ENCODE measurements at places on chromosomes 5 and 9.

DNA sequence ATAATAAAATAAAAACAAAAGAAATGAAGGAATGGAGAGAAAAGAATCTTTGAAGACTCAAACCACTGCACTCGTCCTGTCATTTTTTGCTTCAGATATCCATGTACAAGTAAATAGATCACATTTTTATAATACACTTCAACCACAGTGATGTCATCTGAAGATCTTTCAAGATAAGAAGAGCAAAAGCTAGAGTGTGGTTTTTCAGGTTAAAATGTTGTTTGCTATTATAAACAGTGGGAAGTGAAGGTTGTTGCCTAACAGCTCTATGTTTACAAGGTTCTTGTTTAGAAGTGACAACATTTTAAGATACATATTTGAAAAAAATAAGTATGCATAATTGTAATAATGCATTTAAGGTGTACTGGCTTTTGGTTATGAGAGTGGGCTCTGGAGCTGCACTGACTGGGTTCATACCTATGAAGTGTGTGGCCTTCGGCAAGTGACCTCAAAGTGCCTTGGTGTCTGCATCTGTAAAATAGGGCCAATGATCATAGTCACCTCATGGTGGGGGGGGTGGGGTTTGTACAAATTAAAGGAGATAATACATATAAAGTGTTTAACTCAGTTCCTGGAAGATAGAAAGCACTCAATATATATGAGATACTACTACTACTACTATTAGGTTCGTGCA is 45.5 kb upstream of the IL7R start:
- DNase-seq: no peak

DNA sequence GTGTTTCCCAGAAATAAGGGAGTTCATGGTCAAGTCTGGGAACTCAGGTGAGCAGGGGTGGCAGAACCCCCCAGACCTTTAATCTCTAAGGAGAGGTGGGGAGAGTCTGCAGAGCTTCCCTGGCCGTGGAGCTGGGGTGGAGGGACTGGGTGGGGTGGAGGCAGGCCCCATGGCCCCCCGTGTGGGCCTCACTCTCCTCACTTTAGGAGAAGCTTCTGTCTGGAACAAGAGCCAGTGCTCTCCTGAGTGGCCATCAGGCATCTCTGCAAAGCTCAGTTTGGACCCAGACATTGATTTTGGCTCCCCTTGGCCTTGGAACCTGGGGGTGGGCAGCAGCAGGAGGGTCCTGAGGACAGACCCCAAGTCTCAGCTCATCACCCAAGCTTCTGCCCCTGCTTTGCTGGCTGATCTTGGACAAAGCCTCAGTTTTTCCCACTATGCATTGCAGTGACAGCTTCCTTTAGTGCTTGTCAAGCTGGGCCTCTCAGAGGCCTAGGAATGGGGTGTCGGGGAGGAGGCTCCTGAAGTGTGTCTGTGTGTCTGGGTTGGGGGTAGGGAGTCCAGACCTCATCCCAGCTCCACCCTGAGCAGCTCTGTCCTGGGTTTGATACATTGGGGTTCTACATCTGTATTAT is 3.5 kb upstream of the GBGT1 start:
- no peak for DNase-seq

- DNase-seq: no peak
These were observed 239.1 kb downstream of the MAN2A1 start for GRCh38 chr5:109928811-109929210.

DNA sequence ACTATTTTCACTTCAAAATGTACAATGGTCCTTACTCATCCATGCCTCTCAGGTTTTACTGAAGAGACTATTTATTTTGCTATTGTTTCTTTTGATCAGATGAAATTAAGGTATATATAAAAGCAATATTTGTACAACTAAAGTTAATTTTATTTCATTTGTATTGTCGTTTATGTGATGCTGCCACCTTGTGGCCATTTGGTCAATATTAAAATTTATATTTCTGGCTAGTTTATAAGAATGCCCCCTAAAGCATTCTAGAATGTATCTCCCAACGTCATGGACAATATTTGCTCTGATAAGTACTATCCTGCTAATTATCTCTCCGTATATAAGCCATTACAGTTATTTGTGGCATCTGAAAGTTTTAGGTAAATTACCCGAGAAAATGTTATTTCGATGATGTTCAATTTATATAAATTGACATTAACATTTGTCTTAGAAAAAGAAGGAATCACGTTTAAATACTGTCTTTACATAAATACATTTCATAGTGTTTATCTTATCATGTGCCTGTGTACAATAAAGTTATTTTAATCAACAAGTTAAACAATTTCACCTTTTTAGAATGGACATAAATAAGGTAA is 680.0 kb downstream of the TAF11L14 start:
- no peak for DNase-seq

- no peak for DNase-seq
These were observed 385.9 kb upstream of the CHD1 start for GRCh38 chr5:99314721-99315120.

DNA sequence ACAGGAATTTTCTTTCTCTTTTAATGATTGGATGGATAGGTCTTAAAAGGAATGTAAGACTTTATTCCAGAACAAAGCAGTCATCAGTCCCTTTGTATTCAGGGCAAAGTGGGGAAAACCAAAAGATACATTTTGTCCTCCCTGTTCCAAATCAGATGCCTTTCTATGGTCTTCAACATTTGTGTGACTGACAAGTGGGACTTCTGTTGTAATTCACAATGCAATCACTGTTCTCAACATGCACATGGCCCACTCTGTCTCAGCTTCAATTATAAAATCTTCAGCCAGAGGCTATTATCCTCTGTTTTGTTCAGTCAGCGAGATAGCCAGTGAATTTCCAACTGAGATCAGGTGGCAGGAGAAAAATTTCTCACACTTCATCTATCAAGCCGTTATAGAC is 95.5 kb upstream of the ERBIN start:
- DNase-seq: no peak

- DNase-seq: peak; percentile 50
These were observed 197.6 kb upstream of the RASA1 start for GRCh38 chr5:87069974-87070608.

- DNase-seq: no peak
These were observed 68.4 kb upstream of the IZUMO3 start for GRCh38 chr9:24614070-24614469.

DNA sequence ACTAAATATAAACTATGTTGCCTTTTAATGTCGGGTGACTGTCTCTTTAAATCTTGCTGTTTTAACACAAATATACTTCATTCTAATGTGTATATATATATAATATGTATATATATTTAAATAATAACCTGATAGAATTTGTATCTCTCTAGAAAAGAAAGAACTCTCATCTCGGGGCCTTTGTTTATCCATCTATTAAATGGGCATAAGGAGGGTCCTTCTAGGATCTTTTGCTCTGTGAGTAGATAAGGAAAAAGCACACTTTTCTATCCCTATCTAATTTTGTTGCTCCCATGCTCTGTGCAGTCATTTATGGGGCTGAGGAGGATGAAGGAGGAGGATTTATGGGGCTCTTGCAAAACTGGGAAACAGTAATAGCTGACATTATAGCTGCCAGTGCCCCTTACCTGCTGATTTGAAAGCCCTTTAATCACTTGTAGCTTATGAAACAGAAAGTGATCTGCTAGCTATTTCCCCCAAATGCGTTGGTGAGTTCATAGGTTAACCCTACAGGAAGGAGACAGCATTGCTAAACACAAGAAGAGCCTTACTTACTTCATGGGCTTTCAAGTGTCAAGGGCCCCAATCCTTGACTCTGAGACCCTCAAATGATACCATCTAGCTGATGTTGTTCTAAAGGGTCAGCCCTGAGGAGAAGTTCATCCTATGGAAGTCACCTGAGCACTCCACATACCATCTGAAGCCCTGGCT is 5.8 kb upstream of the PPARGC1B start:
- DNase-seq: no peak

GRCh38 chr5:156120777-156121176 is 206.2 kb upstream of the SGCD start:
- DNase-seq: no peak

- peak; percentile 56 for DNase-seq
These were observed 112.4 kb downstream of the ISL1 start for GRCh38 chr5:51495672-51496071.

DNA sequence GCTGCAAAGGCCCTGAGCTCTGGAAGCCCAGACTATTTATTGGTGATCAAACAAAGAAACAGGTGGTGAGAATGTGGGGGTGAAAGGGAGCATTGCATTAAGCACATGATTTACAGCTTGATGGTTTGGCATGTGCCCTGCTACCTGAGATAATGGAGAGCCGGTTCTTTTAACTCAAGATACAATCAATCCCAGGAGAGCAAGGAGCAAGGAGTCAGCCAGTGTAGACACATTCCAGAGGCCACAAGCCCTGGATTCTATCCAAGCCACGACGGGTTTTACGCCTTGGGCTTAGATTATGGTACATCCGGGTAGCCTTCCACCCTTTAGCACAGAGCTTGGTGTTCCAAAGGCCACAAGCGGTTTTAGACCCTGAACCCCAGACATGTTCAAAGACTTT is 292.2 kb downstream of the CYLC2 start:
- DNase-seq: no peak

DNA sequence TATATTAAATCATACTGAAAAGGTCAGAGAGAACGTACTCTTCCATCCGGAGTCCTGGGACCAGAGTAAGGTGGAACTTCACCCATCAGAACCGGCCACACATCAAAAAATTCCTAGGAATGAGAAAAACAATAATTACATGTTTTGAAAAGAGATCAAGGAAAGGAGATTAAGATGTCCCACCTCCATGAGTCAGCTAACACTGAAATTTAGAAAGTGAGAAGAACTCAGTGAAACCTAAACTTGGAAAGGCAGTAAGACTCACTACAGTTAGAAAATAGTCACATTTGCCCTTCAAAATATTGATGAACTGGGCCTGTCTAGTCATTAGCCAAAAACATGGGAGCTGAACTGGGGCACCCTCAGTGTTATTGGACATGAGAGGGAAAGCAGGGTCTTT is 23.0 kb downstream of the PDE6A start:
- DNase-seq: no peak

- DNase-seq: no peak
These were observed 11.3 kb downstream of the ANKDD1B start for GRCh38 chr5:75622564-75622963.

DNA sequence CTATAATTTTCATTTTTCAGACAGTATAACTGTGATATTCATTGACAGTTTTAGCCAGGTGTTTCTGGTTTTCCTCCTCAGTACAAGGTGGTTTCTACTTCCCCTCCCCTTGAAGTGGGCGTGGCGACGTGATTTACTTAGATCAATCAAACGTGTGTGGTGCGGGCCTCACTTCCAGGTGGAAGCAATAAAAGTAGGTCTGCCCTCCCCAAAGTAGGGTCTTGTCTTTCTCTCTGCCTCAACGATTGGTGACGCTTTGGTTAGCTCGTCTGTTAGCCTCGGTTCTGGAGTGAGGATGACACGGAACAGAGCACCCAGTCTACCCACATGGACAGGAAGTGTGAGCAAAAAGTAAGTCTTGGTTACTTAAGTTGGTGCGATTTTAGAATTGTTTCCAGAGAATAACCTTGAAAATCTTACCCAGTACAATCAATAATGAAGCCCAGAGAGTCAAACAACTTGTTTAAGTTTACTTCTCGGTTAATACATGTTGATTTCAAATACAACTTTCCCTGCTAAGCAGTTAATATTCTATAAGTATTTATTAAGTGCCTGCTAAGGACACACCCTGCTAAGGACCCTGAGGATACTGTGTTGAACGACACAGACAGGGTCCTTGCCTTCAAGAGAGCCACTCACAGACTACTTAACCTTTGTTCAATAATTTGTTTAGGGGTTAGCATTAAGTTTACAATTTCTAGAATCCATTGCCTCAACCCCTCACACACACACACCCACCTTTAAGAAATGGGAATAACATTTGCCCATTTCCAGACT is 48.4 kb downstream of the COX7C start:
- DNase-seq: no peak

DNA sequence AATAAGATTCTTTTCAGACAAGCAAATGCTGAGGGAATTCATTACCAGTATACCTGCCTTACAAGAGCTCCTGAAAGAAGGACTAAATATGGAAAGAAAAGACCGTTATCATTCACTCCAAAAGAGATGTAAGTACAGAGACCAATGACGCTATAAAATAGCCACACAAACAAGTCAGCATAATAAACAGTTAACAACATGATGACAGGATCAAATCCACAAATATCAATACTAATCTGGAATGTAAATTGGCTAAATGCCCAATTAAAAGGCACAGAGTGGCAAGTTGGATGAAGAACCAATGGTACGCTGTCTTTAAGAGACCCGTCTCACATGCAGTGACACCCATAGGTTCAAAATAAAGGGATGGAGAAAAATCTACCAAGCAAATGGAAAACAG is 349.6 kb upstream of the MPDZ start:
- no peak for DNase-seq

- DNase-seq: no peak
These were observed 7.0 kb downstream of the TPM2 start for GRCh38 chr9:35682520-35683315.

GRCh38 chr9:87428659-87429058 is 69.0 kb upstream of the DAPK1 start:
- DNase-seq: no peak

DNA sequence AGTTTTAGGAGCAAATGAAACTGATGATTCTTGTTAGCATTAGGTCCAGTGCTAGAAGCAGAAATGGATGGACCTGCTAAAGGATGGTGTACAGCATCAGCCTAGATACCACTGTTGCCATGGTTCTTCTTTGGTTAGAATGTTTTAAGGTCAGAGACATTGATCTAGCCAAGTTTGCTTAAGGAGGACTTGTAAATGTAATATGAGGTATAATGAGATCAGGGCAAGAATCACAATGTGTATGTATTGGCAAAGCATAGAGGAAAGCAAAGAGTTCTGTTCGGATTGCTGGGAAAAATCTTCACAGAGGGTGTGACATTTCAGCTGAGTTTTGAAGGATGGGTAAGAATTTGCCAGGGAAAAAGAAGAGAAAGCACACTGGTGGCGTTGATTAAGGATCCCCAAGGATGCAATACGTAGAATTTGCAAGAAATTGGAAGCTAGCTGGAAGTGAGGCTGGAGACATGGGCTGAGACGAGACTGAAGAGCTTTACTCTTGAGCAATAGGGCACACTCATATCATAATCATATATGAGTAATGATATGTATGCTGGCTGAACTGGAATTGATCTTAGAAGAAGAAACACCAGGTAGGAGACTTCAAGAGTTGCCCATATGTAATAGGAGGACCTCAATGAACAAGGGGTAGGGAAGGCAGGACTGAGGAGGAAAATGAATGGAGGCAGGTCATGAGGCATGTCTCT is 102.0 kb downstream of the ZNF462 start:
- DNase-seq: no peak

Data from HFF-Myc (cell line).